ENCODE measurements at places on chromosomes 7 and 10. TPM values are rescaled to one million over a fixed set of nuclear protein-coding genes. Genes with fewer than 3 reads are reported as not detected.

DNA sequence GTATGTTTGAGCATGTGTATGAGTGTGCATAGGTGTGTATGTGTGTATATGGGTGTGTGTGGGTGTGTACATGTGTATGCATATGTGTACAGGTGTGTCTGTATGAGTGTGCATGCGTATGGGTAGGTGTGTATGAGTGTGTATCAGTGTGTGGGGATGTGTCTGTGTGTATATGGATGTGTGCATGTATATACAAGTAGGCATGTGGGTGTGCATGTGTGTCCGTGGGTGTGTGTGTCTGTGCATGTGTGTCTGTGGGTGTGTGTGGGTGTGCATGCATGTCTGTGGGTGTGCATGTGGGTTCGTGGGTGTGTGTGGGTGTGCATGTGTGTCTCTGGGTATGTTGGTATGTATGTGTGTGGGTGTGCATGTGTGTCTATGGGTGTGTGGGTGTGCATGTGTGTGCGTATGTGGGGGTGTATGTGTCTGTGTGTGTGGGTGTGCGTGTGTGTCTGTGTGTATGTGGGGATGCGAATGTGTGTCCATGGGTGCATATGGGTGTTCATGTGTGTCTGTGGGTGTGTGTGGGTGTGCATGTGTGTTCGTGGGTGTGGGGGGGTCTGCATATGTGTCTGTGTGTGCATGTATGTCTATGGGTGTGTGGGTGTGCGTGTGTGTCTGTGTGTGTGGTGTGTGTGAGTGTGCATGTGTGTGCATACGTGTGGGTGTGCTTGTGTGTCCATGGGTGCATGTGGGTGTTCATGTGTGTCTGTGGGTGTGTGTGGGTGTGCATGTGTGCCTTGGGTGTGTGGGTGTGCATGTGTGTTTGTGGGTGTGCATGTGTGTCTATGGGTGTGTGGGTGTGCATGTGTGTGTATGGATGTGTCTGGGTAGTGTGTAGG, 20.6 kb downstream of the EMX2 start:
- no peak for DNase-seq
- peaks cover under 1% of the 10 kb centered on the region for H3K27me3 ChIP-seq
- no peaks in the 10 kb centered on the region for H3K4me1 ChIP-seq
- no peak overlapping the region for H3K4me3 ChIP-seq
- no peaks in the 10 kb centered on the region for H3K36me3 ChIP-seq

DNA sequence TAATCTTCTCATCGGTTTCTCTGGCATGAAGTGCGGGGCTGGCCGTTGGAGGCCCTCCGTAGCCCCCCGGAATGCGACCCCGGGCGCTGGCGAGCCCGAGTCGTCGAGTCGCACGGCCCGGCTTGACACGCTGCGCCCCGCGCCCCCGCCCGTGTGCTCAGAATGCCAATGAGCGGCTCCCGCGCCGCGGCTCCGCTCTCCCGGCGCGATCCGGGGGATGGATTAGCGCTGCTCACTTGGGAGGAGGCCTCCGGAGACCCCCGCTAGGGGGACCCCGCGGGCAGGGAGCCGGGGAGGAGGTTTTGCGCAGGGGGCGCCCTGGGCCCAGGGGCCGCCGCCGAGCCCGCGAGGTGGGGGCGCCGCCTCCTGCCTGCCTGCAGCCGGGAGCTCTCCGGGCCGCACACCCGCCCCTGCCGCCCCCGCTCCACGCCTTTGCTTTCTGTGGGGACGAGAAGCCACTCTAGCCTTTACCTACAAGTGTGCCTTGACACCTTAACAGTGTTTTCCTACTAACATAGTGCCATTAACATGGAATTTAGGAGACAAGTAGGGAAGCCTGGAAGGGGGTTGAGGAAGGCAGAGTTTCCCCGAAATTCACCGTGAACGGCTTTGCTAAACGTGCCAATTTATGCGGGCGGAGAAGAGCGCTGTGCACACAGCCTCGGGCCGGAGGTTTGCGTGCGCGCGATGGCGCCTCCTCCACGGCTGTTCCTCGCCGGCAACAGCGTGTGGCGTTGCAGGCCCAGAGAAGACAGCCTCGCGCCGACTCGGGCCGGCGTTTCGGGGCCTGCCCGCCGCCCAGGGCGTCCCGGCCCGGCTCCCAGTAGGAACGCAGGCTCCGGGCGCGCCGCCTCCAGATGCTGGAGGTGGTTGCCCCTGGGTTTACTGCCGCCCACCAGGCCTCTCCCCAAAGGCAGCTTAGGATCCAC, 7.1 kb downstream of the SHH start:
- peak overlapping the region; percentile 68 for H3K4me3 ChIP-seq
- peaks cover 13% of the 10 kb centered on the region for H3K4me1 ChIP-seq
- H3K36me3 ChIP-seq = no peaks in the 10 kb centered on the region
- peaks cover 20% of the 10 kb centered on the region for H3K27me3 ChIP-seq
- H3K27ac ChIP-seq = no peak overlapping the region
- peak; percentile 76 for DNase-seq

GRCh38 chr10:70978181-70978580, 89.8 kb upstream of the PCBD1 start:
- no peaks in the 10 kb centered on the region for H3K36me3 ChIP-seq
- H3K4me3 ChIP-seq = no peak overlapping the region
- DNase-seq = no peak

- H3K36me3 ChIP-seq = no peaks in the 10 kb centered on the region
- H3K27me3 ChIP-seq = no peaks in the 10 kb centered on the region
- no peak overlapping the region for H3K27ac ChIP-seq
- peak; percentile 86 for DNase-seq
These were observed 237.1 kb upstream of the NRP1 start for GRCh38 chr10:33571616-33572015.

GRCh38 chr10:9992661-9993060, 1025.0 kb upstream of the CELF2 start:
- DNase-seq = no peak
- H3K4me1 ChIP-seq = no peaks in the 10 kb centered on the region
- no peaks in the 10 kb centered on the region for H3K27me3 ChIP-seq
- no peak overlapping the region for H3K27ac ChIP-seq
- no peak overlapping the region for H3K4me3 ChIP-seq
- H3K36me3 ChIP-seq = no peaks in the 10 kb centered on the region

- no peak overlapping the region for H3K4me3 ChIP-seq
- DNase-seq = no peak
- peaks cover 25% of the 10 kb centered on the region for H3K4me1 ChIP-seq
- no peaks in the 10 kb centered on the region for H3K27me3 ChIP-seq
- H3K36me3 ChIP-seq = no peaks in the 10 kb centered on the region
- H3K27ac ChIP-seq = no peak overlapping the region
These were observed 150.9 kb downstream of the ANK3 start for GRCh38 chr10:60238759-60239100.

- peaks cover 38% of the 10 kb centered on the region for H3K4me1 ChIP-seq
- H3K27me3 ChIP-seq = no peaks in the 10 kb centered on the region
- H3K4me3 ChIP-seq = peak overlapping the region; percentile 95
- peak overlapping the region; percentile 77 for H3K27ac ChIP-seq
- H3K36me3 ChIP-seq = no peaks in the 10 kb centered on the region
These were observed 1.1 kb upstream of the GTF2I start for GRCh38 chr7:74656441-74656836.

GRCh38 chr10:11285171-11285570, 267.5 kb downstream of the CELF2 start:
- H3K4me3 ChIP-seq = no peak overlapping the region
- H3K27ac ChIP-seq = no peak overlapping the region
- H3K36me3 ChIP-seq = no peaks in the 10 kb centered on the region
- peaks cover 11% of the 10 kb centered on the region for H3K27me3 ChIP-seq
- no peaks in the 10 kb centered on the region for H3K4me1 ChIP-seq

- H3K4me3 ChIP-seq = no peak overlapping the region
- no peak overlapping the region for H3K27ac ChIP-seq
- H3K36me3 ChIP-seq = no peaks in the 10 kb centered on the region
- H3K4me1 ChIP-seq = no peaks in the 10 kb centered on the region
- DNase-seq = no peak
These were observed 119.1 kb downstream of the TFEC start for GRCh38 chr7:115911465-115911864.

- no peaks in the 10 kb centered on the region for H3K36me3 ChIP-seq
- no peaks in the 10 kb centered on the region for H3K4me1 ChIP-seq
- DNase-seq = no peak
- H3K27me3 ChIP-seq = no peaks in the 10 kb centered on the region
- H3K4me3 ChIP-seq = no peak overlapping the region
These were observed 76.2 kb downstream of the RNF133 start for GRCh38 chr7:122622682-122623081.

The PKD1L1 gene
- 0.17 TPM for total RNA-seq

The NRAP gene
- not detected for total RNA-seq

The NUDT13 gene
- 1.1 TPM for total RNA-seq

The LIPK gene
- total RNA-seq = not detected

The NPC1L1 gene
- total RNA-seq = 0.04 TPM

The C7orf57 gene
- not detected for total RNA-seq

The AOAH gene
- not detected for total RNA-seq

The MRLN gene
- not detected for total RNA-seq

The NUPR2 gene
- not detected for total RNA-seq

The RHEB gene
- total RNA-seq = 87.0 TPM
